Stomach (tissue), 19 donors: ENCODE measurements at places on chromosomes 12 and 14.

- no peak for DNase-seq
These were observed 142.3 kb upstream of the TMCC3 start for GRCh38 chr12:94792693-94793092.

DNA sequence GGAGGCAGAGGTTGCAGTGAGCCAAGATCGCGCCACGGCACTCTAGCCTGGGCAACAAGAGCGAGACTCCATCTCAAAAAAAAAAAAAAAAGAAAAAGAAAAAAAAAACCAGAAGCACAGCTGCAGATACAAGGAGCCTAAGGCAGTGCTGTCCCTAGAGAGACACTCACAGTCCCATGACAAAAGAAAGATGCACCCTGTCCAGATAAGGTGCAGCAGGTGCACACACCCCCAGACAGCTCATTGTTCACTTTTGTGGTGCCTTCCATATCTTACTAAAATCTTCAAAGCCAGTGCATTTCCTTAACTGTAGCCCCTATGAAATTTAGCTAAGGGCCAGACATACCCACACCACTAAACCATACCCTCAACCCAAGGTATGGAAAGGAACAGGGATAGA, 7.7 kb upstream of the NRL start:
- no peak for DNase-seq

GRCh38 chr12:31518680-31519227, 72.2 kb downstream of the DENND5B start:
- peak; percentile 53 for DNase-seq

DNA sequence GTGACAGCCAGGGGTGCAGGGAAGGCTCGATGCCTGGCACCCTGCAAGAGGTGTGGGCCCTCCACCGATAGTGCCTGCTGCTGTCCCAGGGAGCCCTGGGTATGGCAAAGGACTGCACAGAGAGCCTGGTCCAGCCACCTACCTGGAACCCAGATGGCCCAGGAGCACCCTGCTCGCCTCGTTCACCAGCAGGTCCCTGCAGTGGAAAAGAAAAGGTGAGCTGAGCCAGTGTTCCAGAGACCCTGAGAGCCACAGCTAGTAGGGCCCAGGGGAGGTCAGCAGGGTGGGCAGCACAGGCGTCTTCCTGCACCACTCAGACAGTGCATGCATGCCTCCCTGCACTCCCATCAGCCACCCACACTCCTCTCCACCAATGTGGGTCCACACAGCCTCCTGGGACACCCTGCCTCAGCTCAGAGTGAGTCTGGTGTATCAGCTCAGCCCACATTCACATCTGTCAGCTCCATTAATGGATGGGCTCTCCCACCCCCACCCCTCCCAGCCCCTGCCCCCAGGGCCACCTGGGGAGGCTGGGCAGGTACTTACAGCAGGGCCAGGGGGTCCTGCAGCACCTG, 20.2 kb downstream of the TMEM106C start:
- DNase-seq = no peak

DNA sequence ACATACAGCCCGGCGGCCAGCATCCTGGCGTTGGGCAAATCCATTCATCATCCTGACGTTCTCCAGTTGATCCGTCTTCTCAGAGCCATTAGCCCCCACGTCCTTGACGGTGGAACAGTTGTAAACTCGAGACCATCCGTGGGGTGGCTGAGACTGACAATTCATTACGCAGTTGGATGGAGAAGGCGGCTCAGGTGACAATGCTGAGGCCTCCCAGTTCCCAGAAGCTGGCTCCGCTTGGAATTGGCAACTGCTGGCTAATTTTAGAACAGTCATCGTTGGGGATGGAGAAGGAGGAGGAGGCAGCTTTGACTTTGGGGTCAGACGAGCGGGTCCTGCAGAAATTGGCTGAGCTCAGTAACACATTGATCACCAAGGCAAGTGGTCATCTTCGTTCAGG, 186.5 kb downstream of the PHETA1 start:
- no peak for DNase-seq
